ENCODE measurements at places on chromosomes 4 and X. TPM values are rescaled to one million over a fixed set of nuclear protein-coding genes. Genes with fewer than 3 reads are reported as not detected.

RIBC1 gene
- 1.2 TPM for total RNA-seq

GLRB gene
- total RNA-seq, result 0.38 TPM

MTNR1A gene
- total RNA-seq, result not detected

DNA sequence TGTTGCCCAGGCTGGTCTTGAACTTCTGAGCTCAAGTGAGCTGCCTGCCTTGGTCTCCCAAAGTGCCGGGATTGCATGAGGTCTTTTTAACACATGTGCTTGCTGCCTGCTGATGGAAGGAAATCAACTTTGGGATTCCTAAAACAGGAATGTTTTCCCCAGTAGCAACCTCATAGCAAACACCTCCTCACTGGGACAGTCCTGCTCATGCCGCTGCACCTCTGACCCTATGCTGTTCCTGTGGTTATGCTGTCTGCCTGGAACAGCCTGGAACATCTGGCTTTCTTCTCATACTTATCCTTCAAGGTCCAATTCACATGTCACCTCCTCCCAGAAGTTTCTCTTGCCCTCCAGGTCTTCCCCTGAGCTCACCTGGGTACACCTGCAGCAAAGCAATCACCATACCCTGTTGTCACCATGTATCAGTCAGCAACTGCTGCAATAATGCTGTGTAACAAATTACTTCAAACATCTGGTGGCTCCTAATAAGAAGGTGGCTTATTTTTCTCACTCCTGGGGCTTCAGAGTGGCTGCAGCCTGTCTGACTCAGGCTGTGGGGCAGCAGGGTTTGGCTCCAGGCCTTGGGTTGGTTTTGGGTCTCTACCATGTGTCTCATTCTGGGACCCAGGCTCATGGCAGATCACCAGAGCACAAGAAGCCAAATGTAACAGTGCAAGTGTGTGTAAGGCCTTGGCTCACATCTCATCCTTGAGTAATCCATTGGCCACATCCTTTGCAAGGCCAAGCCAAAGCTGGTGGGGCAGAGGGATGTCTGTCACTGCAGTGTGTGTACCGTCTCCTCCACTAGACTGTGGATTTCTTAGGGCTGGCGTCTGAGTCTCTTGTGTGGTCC lies 59.4 kb upstream of the SORCS2 start:
- no peaks in the 10 kb centered on the region for H3K27me3 ChIP-seq
- H3K27ac ChIP-seq, result no peak overlapping the region
- no peak overlapping the region for H3K4me3 ChIP-seq
- no peak for DNase-seq
- H3K4me1 ChIP-seq, result peaks cover 12% of the 10 kb centered on the region
- no peaks in the 10 kb centered on the region for H3K36me3 ChIP-seq

SERTM2 gene
- total RNA-seq, result not detected

LPAR4 gene
- not detected for total RNA-seq

ZMYM3 gene
- total RNA-seq, result 5.7 TPM

DNA sequence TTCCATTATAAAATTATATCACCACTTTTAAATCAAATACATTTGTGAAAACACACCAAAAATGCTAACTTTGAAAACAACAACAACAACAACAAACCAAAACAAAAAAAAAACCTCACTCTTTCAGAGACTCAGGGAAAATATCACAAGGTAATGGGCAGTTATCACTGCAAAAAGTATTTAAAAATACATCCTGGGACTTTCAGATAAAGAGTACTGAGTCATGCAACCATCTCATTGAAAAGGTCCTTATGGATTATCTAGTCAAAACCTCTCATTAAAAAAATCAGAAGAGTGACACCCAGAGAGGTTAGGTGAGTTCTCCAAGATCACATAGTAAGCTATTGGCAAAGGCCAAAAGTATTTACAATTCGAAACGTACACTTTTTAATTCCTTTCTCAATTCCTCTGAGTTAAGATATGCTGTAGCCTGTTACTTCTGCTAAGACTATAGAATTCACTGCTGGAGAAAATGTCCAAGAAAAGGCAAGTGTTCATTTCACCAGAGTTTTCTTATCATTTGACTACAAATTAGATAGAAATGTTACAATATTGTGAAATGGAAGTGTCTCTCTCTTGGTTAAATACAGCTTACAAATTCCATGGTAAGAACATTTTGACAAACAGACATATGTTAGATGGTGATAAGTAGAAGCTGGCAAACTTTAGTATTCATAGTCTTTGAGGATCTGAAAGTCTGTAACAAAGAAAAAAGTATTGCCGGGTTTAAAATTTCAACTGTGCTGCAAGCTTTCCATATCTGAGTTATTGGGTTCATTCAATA lies 9.3 kb downstream of the STX18 start:
- DNase-seq, result no peak
- no peaks in the 10 kb centered on the region for H3K27me3 ChIP-seq
- no peaks in the 10 kb centered on the region for H3K36me3 ChIP-seq
- peaks cover 10% of the 10 kb centered on the region for H3K4me1 ChIP-seq
- no peak overlapping the region for H3K27ac ChIP-seq

GRCh38 chr4:20251031-20251795 lies 492 bp upstream of the SLIT2 start:
- H3K36me3 ChIP-seq, result no peaks in the 10 kb centered on the region
- H3K27me3 ChIP-seq, result no peaks in the 10 kb centered on the region
- H3K4me1 ChIP-seq, result peaks cover 28% of the 10 kb centered on the region
- peak overlapping the region; percentile 45 for H3K4me3 ChIP-seq

GRCh38 chrX:122565952-122566351 lies 618.1 kb upstream of the GRIA3 start:
- H3K27ac ChIP-seq, result no peak overlapping the region
- no peaks in the 10 kb centered on the region for H3K36me3 ChIP-seq
- no peaks in the 10 kb centered on the region for H3K4me1 ChIP-seq

DNA sequence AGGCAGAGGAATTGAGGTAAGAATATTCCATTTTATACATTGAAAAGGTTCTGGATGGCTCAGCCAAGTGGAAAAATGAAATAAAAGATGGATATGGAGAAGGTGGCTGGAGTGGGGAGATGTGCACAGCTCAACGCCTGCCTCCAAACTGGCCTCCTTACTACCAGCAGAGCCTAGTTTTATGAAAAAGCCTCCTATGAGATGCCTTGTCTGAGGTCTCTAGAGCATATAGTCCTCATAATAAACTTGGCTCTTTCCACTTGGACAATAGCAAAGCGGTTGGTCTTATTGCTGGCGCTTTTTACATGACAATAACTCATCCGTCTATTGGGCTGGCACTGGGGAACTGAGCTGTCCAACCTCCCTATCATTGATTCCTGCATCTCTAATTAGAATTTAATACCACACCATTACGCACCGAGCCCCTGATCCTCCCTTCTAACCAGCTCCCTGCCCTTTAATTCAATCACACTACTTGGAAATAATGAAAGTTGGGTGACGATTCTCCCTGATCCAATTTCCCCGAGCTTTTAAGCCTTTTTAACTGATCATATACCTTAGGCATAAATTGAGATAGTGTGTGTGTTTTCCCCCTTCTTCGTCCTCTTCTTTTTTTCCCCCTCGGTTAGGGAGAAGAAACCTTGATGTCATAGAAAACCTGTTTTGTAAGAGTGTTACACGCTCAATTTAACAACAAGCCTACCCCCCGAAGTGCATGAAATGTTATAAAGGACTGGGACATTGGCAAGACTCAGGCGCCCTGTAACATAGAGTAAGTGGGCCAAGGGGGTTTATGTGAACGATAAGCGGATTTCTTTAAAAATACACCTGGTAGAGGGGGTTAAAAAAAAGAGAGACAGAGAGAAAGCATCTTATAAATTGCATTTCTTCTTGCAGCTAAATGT lies at the start of gene PHOX2B:
Gene PHOX2B (minus strand): TSS at position 155 of the 905 bp plus-strand sequence. CDS start 115 bp downstream, at position 40.
- no peak for DNase-seq
- no peak within 1 kb of the TSS for H3K4me3 ChIP-seq
- no peaks in the 10 kb centered on the region for H3K36me3 ChIP-seq
- H3K4me1 ChIP-seq, result peaks cover 4% of the 10 kb centered on the region
- H3K27ac ChIP-seq, result no peak within 1 kb of the TSS

DNA sequence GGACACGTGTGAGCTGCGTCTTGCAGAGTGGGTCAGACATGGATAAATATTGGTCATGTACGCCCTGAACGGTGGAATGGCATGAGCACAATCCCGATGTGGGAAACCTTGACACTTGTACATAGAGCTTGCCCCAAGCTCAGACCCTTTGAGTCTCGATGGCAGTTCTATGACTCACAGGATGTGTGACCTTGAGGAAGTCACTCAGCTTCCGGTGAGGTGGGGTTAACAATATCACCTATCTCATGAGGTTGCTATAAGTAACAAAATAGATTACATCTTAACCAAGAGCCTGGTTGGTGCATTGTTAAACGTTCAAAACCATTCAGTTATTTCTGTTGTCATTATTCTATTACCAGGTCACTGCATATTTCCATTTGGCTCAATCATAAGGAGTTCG lies 109.1 kb upstream of the TBL1X start:
- no peak for DNase-seq
- H3K27ac ChIP-seq, result no peak overlapping the region
- no peaks in the 10 kb centered on the region for H3K27me3 ChIP-seq
- H3K4me1 ChIP-seq, result peaks cover 3% of the 10 kb centered on the region

- no peaks in the 10 kb centered on the region for H3K4me1 ChIP-seq
- no peak for DNase-seq
- no peak overlapping the region for H3K27ac ChIP-seq
- no peaks in the 10 kb centered on the region for H3K36me3 ChIP-seq
- no peaks in the 10 kb centered on the region for H3K27me3 ChIP-seq
Observed at GRCh38 chr4:152451496-152451895, 84.4 kb downstream of the FBXW7 start.

DNA sequence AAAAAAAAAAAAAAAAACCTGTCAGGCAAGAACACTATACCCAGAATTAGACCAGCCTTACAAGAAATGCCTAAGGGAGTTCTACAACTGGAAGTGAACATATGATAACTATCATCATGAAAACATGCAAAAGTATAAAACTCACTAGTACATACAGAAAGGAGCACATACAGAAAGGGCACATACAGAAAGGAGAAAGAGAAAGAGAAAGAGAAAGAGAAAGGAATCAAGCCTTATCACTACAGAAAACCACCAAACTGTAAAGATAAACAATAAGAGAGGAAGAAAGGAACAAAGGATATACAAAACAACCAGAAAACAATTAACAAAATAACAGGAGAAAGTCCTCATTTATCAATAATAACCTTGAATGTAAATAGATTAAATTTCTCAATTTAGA lies 50.4 kb downstream of the PHKA1 start:
- no peaks in the 10 kb centered on the region for H3K4me1 ChIP-seq
- no peak for DNase-seq

DNA sequence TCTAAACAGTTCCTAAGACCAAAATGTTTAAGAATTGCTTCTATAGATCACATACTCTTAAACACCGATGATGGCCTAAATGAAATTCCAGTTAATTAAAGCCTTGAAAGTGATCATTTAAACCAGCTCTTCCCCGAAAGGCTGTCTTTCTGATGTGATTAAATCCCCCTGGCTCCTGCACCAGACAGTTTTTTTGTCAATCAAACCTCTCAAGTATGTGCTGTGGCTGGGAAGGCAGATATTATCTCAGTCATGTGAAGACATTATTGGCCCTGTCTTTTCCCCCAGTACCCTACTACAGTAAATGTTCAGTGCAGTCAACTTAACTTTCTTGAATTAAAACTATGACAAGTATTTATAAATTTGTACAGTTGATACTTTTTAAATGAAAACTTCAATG lies 121.0 kb upstream of the MYOZ2 start:
- H3K27me3 ChIP-seq, result no peaks in the 10 kb centered on the region
- H3K36me3 ChIP-seq, result no peaks in the 10 kb centered on the region
- no peak overlapping the region for H3K4me3 ChIP-seq
- H3K27ac ChIP-seq, result peak overlapping the region; percentile 81
- DNase-seq, result no peak

Measured in esophagus squamous epithelium (tissue), 5 donors.